NAMALWA (cell line): ENCODE measurements at places on chromosomes 7 and 10.

GRCh38 chr7:30247541-30248401 lies 36.6 kb upstream of the ZNRF2 start:
- DNase-seq: no peak

- no peak for DNase-seq
These were observed 125.5 kb downstream of the RNLS start for GRCh38 chr10:88457660-88458059.

GRCh38 chr7:30671793-30672465 lies 10.3 kb downstream of the CRHR2 start:
- DNase-seq: no peak

DNA sequence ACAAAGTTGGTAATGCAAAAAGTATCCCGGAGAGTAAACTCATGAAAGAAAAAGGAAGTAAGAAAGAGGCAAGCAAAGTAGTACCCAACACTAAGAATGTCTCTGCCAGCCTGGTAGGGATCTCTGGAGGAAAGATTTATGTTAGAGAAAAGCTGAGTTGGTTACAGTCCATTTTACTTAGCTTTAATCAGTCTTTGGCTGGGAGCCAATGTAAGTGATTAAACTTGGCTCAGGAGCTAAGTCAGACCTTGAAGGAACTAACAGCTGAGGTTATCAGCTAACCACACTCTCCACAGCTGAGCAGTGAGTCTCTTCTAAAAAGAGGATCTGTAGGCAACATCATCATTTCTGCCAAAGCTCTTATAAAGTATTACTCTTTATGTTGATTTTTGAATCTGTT lies 148.0 kb downstream of the ANKRD7 start:
- peak; percentile 21 for DNase-seq

DNA sequence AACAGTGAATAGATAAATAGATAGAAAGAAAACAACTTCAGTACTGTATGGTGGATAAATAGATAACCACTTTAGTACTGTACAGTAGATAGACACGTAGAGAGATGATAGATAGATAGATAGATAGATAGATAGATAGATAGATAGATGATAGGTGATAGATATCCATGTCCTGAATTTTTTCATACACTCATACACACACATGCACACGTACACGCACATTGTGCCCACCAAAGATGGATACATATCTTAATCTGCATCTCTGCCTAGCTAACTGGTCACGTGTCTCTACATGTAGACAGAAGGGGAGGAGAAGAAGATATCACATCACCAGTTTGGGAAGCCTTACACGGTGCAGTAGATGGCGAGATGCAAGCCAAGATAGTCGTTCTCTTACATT lies 99.2 kb downstream of the ARID5B start:
- DNase-seq: no peak

DNA sequence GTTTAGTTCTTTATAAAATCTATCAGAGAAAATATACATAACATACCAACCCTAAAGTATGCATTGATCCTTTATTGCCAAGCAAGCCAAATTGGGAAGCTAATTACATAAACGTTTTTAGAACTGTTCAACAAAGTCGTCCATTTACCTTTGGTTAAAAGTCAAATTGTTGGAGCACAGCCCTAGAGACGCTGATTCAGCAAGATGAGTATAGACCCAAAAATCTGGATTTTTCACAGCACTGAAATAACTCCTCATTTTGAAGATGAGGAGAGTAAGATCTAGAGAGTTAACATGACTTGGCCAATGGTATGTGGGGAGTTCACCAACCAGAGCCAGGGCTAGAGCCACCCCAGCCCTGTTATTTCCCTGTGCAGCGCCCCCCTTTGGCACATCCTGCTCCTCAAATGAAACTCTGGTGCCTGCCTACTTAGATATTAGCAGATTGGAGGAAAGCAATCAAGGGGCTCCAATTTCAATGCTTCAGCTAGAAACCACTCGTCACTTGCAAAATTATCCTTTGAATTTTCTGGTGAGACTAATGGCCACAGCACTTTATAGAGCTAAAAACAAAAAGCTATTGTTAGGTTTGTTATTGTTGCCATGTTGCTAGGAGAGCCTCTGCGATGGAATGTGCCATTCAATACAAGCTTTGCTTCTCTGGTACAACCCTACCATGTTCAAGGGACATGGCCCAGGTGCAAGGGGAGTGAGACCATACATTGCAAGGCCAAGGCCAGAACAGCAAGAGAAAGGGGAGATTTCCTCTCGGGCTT lies 132.6 kb upstream of the ZEB1 start:
- no peak for DNase-seq

DNA sequence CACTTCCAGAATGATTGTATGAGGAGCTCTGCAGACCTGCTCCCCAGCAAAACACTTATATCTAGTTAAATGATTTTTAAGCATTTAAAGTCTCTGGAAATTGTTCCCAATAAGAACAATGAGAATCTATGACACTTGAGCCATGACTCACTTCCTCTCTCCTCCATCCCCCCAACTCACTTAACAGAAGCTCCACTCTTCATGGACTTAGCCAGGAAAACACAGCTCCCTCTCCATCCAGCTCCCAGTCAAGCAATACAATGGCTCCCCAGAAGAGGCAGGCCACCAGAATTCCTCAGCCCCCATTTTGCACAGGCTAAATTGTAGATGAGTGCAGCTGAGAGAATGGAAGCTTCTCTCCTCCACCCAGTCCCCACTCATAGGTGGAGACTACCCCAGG lies 27.0 kb downstream of the AOC1 start:
- DNase-seq: no peak

- no peak for DNase-seq
These were observed 91.8 kb downstream of the LARP4B start for GRCh38 chr10:839550-840205.

GRCh38 chr10:122363722-122364463 lies 10.6 kb upstream of the PLEKHA1 start:
- no peak for DNase-seq

GRCh38 chr10:78362406-78363022 lies 328.9 kb downstream of the RPS24 start:
- DNase-seq: no peak

DNA sequence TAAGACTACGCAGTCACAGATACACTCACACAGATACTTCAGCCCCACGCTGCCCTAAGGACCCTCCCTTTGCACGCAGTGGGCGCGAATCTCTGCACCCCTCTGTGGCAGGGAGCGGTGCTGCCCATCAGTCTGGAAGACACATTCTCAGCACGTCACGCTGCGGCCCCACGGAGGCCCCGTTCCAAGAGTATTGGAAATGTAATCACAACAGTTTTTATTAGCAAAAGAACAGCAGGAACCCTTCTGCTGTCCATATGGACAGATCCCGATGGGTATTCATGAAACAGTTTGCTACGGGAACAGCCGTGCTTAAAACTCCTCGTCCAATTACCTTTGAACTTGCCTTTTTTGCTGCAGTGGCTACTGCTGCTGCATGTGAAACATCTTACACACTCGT lies 131.0 kb downstream of the RPS24 start:
- no peak for DNase-seq

GRCh38 chr10:88901984-88902789 lies 22.1 kb downstream of the STAMBPL1 start:
- DNase-seq: no peak

GRCh38 chr7:99305473-99306260 lies 20.0 kb upstream of the ARPC1A start:
- no peak for DNase-seq

DNA sequence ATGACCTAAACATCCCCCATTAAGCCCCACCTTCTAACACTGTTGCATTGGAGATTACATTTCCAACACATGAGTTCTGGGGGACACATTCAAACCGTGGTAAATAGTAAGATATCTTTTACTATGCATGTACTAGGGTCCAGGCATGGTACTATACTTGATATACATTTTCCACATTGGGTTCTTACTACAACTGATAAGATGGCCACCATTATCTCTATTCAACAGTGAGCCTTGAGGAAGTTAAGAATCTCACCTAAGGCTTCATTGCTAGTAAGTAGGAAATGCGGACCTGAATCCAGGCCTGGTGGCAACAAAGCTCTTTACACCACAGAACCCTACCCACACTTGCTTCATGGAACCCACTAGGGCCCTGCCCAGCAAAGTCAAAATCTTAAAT lies 5.7 kb downstream of the PANK1 start:
- DNase-seq: no peak

- no peak for DNase-seq
These were observed 518.8 kb downstream of the DNAJB6 start for GRCh38 chr7:157855452-157856213.

- DNase-seq: no peak
These were observed 2.3 kb downstream of the MACROH2A2 start for GRCh38 chr10:70054902-70055301.

DNA sequence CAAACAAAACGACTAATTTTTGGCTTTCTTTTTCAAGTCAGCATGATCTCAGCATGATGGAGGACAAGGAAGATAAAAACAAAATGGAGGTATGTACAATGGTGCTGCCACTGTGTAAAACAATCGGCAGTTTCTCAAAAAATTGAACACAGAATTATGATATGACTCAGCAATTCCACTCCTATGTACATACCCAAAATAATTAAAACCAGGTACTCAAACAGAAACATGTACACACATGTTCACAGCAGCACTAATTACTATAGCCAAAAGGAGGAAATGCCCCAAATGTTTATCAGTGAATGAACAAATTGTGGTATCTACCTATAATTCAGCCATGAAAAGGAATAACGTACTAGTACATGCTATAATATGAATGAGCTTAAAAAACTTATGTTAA lies 29.9 kb downstream of the SNX13 start:
- no peak for DNase-seq

DNA sequence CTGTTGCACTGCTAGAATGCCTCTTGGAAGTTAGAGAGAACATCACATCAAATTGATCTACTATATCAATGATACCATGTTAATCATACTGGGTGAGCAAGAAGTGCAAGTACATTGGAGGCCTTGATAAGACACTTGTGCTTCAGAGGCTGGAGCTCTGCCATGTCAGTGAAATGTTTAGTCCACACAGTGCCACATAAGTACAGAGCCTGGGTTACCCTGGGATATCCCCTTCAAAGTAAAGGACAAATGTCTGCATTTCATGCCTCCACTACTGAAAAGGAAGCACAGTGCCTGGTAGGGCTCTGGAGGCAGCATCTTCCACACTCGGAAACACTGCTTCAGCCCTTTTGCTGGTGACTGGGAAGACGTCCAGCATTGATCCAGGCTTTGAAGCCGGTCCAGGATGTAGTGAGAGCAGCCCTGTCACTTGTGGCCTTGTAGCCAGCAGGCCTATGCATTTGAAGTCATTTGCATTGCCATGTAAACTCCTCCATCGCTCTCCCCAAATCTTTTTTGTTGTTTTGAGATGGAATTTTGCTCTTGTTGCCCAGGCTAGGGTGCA lies 15.7 kb upstream of the STN1 start:
- DNase-seq: no peak

GRCh38 chr7:5396999-5397663 lies 26.5 kb downstream of the TNRC18 start:
- DNase-seq: peak; percentile 98

- DNase-seq: no peak
These were observed 16.8 kb downstream of the LIPM start for GRCh38 chr10:88819290-88819689.

DNA sequence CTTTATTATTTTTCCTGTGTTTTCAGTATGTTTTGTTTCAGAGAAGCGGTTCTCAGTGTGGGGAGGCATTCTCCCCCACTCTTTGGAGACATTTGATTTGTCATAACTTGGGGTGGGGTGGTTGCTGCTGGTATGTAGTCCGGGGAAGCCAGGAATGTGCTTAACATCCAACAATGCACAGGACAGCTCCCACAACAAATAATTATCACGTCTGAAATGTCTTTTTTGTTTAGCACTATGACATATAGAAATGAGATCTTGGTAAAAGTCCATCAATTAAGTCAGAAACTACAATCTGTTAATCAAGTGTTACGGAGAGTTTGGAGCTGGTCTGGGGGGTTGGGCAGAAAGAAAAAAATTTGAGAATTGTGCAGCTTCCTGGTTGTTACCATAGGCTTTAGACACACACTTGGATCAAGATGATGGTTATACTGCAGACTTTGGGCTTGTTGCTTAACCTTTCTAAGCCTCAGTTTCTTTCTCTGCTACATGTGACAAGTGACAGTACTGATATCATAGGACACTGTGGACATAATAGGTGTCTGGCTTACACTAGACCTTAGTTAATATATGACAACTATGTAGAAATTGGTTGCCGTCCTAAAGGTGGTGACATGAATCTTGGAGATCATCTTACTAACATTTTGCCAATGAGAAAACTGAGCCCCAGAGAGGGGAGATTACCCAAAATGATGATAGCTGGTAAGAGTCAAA lies 113.7 kb downstream of the LRMDA start:
- no peak for DNase-seq

GRCh38 chr7:20959281-20959680 lies 172.6 kb upstream of the SP8 start:
- DNase-seq: no peak

GRCh38 chr10:99700649-99701048 lies 31.3 kb downstream of the COX15 start:
- no peak for DNase-seq

GRCh38 chr7:37508118-37508517 lies 59.5 kb upstream of the ELMO1 start:
- DNase-seq: no peak

- no peak for DNase-seq
These were observed 55.3 kb downstream of the NCAPG2 start for GRCh38 chr7:158649279-158649678.

- no peak for DNase-seq
These were observed 71.0 kb downstream of the NRP1 start for GRCh38 chr10:33263453-33263852.

- no peak for DNase-seq
These were observed 64.1 kb downstream of the DOCK1 start for GRCh38 chr10:126969310-126969709.

DNA sequence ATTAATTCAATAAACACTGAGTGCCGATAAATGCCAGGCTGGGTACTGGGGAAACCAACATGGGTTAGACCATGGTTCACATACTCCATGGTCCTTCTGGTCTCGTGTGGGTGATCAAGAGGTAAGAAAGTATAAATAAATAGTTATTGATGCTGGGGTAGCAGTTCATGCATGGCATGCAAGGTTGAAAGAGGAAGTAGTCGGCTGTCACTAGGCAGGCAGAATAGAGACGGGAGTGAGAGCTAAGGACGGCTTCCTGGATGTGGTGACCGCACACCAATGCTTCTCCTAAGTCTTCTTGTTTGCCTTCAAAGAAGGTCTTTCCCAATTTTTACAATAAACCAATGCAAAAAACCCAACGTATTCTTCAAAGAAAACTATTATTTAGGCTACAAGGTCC lies 208.6 kb downstream of the ADAM12 start:
- no peak for DNase-seq

DNA sequence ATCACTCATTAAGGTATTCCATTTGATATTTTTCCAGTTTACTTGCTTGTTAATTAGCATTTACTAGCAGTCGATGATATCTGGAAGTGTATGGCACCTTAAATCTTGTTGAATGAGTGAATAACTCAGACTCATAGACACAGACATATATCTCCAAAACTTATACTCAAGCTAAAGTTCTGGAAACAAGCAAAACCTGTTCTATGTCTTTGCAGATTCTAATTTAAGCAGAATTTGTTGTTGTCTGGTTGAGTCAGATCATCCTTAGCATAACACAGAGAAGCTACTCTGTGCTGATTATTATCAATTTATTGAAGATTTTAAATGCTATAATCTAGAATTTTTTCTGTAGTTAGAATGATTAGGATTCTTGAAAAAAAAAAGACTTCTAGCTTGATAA lies 296.2 kb downstream of the MDFIC start:
- DNase-seq: no peak

- DNase-seq: peak; percentile 55
These were observed 1.4 kb downstream of the APBB1IP start for GRCh38 chr10:26439406-26440087.

GRCh38 chr10:120162471-120162870 lies 269.9 kb downstream of the SEC23IP start:
- DNase-seq: no peak
